Stimulated activated CD4-positive, alpha-beta T cell treated with anti-CD3 and anti-CD28 coated beads, TNF-alpha, amount 100 ng/mL, for 1 hour (primary cell): ENCODE measurements at places on chromosomes 7 and 10.

GRCh38 chr10:129972966-129973673, 9.0 kb upstream of the EBF3 start:
- no peak for DNase-seq

DNA sequence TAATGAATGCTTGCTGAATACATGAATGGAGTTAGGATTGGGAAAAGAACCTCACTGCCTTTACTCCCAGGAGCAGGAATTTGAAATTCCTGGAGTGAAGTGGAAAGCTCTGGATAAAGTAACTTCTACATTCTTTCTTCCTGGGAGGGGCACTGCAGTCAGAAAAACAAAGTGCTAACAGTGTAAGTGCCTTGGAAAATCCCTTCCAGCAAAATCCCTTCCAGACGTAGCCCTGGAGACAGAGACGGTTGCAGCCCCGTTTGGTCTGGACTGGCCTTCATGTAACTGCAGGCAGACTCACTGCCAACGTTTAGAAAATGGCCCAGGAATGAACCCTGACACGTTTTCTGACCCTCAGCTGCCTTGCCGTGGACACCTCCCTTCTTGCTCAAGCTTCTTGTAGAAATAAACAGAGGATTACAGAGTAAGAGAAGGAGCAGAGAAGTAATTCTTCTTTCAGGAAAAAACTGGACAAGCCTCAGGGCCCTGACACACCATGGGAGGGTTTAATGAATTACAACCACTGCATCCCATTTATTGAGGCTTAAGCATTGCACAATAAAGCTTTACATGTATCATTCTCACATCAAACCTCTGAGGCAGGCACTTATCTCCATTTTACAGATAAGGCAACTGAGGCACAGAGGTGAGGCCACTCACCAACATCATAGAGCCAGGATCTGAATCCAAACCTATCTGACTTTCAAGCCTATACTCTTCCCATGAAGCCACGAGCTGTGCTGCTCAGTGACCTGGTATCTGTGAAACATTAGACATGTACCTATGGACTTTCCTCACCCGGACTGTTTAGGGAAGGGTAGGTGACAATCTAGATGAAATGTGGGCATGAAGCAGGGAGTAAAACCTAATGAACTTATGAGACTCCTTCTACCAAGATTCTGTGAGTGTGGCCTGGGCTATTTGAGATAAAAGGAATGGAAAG, 7.8 kb downstream of the ITPRIP start:
- DNase-seq, result no peak

- DNase-seq, result no peak
Measured at GRCh38 chr7:74026406-74026902, 1.5 kb upstream of the ELN start.

DNA sequence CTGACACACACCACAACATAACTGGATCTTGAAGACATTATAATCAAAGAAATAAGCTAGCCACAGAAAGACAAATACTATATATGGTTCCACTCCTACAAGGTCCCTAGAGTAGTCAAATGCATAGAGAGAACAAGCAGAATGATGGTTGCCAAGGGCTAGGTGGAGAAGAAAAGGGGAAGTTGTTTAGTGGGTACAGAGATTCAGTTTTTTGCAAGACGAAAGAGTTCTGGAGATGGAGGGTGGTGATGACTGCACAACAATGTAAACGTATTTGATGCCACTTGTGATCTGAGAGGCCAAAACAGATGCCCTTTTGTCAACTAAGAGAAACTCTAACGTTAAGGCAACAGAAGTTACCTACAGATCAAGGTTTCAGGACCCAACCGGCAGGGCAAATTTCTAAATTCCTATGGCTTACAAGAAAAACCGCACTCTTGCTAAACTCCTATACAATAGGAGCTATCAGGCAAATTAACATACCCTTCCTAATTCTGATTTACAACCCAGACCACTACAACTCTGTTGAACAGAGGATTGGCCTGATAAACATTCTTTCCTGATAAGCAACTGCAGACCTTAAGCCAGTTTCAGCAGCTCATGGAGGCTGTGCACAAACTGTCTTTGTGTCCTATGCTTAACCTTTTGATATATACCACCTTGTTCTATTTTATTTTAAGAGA, 69.0 kb downstream of the FAM107B start:
- DNase-seq, result no peak

DNA sequence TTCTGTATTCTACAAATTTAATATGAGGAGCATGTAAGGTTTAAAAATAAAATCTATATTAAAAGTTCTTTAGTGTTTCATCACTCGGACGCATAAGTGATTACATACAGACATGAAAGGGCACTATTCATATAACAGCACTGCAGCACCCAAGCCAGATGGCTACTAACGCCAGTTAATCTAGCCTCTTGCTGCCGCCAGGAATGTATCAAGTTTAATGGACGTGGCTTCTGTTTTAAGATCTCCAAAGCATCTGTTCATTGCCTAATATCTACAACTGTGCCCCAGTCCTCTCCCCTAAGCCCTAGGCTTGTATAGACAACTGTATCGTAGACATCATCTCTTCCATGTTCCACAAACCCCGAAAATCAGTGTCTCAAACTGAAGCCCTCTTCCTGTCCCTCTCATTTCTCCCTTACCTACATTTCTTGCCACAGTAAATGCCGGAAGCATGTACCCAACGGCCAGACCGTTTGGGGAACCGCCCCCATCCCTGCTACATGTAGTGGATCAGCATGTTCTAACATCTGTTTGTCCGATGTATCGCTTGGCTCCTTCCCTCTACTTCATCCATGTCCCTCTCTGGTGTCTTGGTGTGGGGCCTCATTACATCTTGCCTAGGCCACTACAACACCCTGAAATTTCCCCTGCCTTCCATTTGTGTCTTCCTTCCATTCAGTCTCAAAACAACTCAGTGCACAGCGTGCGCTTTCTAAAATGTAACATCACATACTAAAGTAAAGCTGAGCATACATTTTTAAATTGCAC, 147.5 kb upstream of the RSU1 start:
- DNase-seq, result no peak

GRCh38 chr7:103593691-103594090, 147.7 kb upstream of the SLC26A5 start:
- no peak for DNase-seq

DNA sequence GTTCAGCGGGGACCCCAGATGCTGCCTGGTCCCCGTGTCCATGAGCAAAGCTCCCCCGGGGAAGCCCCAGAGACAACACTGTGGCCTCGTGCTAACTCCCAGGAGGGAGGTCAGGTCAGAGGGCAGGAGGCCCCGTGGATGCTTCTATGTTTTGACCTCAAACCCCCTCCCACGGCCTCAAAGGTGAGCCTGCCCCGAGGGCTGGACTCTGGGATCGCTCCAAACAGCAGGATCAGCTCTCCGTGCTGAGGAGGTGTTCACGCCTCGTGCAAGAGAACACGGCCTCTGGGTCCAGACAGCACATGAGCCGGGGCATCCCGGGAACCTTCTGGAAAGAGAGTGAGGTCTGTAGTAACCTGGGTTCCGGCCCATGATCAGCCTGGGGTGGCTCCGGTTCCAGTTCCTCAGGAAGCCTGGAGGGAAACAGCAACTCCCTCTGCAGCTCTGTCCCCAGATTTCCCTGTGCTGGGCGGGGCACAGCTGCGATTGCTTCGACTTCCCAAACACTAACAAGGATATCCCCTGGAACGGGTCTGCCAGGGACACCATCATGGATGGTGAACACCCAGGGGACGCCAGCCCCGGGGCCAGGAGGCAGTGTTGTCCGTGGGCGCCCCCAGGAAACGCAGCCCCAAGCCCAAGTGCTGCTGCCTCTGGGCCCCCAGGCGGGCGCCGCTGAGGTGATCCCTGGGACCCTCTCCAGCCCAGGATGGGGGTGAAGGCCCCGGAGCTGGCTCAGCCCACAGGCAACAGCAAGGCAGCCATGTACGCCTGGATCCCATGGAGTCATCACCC, 18.0 kb upstream of the INPP5A start:
- no peak for DNase-seq

DNA sequence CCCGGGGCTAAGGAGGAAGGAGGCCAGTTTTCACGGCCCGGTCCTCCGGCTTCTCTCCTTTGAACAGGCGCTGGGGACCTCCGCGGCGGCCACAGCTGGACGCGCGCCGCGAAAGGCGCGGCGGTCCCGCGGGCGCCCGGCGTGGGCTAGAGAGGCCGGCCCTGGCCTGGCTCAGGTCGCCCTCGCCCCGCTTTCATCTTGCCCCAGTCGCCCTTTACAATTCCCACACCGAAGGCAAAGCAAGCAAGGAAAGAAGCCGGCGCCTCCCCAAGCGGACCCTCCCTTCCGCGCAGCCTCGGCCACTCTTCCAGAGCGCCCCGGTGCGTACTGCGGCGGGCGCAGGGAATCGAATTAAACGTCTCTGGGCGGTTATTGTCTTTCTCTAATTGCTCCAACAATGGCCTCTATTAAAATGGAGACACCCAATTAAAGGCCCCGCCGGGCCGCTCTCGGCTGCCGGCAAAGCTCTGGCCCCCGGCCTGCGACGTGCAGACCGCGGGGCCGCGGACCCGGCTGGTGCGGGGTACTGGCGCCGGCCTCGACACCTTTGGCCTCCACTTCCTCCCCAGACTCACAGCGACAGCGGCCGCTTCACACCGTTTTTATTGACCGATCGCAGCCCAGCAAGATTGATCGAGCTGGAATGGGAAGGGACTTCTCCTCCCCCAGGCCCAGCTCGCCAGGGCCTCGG, 4.5 kb upstream of the GATA3 start:
- no peak for DNase-seq

- no peak for DNase-seq
Measured at GRCh38 chr7:88485821-88486220, 179.1 kb upstream of the STEAP4 start.

DNA sequence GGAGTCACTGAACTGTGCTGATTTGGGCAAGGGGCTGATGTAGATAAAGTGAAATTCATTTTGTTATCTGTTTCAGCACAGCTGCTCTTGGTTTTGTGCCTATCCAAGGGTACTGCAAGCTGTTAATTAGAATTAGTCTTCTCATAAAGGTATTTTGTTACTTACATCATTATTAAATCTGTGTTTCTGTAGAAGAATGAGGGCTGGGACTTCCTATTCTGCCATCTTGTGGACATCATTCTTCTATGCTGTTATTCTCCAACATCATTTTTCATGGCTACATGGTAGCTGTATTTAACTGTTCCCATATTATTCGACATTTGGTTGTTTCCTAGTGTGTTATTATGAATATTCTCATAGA, 76.2 kb upstream of the CCDC71L start:
- no peak for DNase-seq

DNA sequence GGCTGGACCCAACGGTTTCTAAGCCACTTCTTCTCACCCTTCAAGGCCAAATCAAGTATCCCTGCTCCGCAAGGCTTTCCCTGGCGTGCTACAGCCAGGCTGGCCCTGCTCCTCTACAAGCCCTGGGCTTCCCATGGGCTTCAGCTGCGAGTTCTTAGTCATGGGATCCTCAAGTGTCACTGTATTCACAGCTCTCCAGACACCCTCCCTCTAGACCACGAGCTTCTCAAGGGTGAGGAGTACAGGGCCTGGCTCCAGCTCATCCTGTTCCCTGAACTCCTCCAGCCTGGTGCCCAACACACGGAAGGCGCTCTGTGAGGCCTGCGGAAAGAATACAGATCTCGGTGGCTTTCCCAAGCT, 38.8 kb downstream of the FAM53B start:
- no peak for DNase-seq

DNA sequence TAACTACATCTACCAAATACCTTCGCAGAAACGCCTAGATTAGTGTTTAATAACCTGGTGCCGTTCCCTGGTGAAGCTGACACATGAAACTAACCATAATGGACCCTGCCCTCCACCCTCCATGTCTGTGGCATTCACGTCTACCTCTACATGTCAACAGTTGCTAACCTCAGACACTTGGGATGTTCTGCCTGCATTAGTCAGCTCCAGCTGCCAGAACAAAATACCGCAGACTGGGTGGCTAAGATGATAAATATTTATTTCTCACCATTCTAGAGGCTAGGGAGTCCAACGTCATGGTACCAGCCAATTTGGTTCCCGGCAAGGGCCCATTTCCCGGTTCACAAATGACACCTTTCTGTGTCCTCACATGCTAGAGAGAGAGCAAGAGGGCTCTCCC, 118.5 kb upstream of the CHST15 start:
- no peak for DNase-seq

DNA sequence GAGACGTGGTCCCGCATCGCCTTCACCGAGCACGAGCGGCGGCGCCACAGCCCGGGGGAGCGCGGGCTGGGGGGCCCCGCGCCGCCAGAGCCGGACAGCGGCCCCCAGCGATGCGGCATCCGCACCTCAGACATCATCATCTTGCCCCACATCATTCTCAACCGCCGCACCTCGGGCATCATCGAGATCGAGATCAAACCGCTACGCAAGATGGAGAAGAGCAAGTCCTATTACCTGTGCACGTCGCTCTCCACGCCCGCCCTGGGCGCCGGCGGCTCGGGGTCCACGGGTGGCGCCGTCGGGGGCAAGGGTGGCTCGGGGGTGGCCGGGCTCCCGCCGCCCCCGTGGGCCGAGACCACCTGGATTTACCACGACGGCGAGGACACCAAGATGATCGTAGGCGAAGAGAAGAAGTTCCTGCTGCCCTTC, 737 bp downstream of the CNNM2 start:
- no peak for DNase-seq

- no peak for DNase-seq
Measured at GRCh38 chr10:98370831-98371820, 43.9 kb downstream of the PYROXD2 start.

DNA sequence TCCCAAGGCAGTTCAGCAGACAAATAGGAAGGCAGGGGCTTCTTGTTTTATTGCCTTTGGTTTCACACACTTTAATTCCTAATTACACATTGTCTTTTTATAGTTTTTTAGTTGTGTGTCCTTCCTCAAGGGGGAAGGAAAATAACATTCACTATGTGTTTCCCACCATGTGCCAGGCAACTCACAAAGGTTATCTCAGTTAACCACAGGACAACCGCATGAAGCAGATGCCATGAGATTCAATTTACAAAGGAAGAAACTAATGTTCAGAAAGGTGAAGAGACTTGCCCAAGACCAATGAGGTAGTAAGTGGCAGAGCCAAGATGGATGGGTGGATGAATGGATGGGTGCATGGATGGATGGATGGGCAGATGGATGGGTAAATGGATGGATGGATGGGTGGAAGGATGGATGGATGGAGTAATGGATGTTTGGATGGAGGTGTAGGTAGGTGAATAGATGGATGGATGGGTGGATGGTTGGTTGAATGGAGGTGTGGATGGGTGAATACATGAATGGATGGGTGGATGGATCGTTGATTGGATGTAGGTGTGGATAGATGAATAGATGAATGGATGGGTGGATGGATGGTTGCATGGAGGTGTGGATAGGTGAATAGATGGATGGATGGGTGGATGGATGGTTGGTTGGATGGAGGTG, 77.9 kb downstream of the ARHGAP22 start:
- no peak for DNase-seq

GRCh38 chr10:119246862-119247549, 39.6 kb downstream of the GRK5 start:
- no peak for DNase-seq
